ENCODE measurements at places on chromosomes 11 and 22. TPM values are rescaled to one million over a fixed set of nuclear protein-coding genes. Genes with fewer than 3 reads are reported as not detected.

GRCh38 chr22:46602025-46602424 lies 18.2 kb upstream of the GRAMD4 start:
- H3K4me1 ChIP-seq = peaks cover 2% of the 10 kb centered on the region
- DNase-seq = no peak
- H3K4me3 ChIP-seq = no peak overlapping the region

- DNase-seq = no peak
- H3K27me3 ChIP-seq = no peaks in the 10 kb centered on the region
- peaks cover 4% of the 10 kb centered on the region for H3K36me3 ChIP-seq
- H3K4me3 ChIP-seq = no peak overlapping the region
- H3K27ac ChIP-seq = no peak overlapping the region
Measured at GRCh38 chr11:8097062-8097461, 16.1 kb downstream of the TUB start.

- H3K4me1 ChIP-seq = peaks cover 12% of the 10 kb centered on the region
- no peaks in the 10 kb centered on the region for H3K27me3 ChIP-seq
- H3K36me3 ChIP-seq = no peaks in the 10 kb centered on the region
- DNase-seq = no peak
- H3K4me3 ChIP-seq = no peak overlapping the region
Measured at GRCh38 chr11:116928102-116928777, 90.8 kb upstream of the APOA1 start.

DNA sequence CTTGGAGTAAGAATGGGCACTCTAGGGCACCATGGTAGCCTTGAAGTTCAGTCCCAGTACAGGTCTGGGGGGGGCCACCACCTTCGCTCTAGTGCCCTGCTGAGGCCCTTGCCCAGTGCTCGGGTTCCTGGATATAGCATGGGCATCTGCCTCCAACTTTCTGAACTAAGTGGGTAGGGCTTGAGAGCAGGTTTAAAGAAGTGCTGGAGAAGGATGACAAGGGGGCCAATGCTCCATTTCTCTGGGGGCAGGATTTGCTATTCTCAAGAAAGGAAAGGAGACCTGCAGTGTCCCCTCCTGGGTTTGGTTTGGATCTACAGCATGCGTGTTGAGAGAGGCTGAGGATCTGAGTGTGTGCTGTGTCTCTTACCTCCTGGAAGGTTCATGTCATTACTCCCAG lies 82.2 kb upstream of the SUSD2 start:
- H3K27ac ChIP-seq = no peak overlapping the region
- H3K36me3 ChIP-seq = peaks cover 28% of the 10 kb centered on the region
- H3K27me3 ChIP-seq = no peaks in the 10 kb centered on the region
- no peaks in the 10 kb centered on the region for H3K4me1 ChIP-seq

GRCh38 chr11:101498891-101499290 lies 84.9 kb downstream of the TRPC6 start:
- no peak overlapping the region for H3K27ac ChIP-seq
- H3K4me1 ChIP-seq = no peaks in the 10 kb centered on the region
- H3K27me3 ChIP-seq = no peaks in the 10 kb centered on the region
- DNase-seq = no peak
- no peaks in the 10 kb centered on the region for H3K36me3 ChIP-seq

DNA sequence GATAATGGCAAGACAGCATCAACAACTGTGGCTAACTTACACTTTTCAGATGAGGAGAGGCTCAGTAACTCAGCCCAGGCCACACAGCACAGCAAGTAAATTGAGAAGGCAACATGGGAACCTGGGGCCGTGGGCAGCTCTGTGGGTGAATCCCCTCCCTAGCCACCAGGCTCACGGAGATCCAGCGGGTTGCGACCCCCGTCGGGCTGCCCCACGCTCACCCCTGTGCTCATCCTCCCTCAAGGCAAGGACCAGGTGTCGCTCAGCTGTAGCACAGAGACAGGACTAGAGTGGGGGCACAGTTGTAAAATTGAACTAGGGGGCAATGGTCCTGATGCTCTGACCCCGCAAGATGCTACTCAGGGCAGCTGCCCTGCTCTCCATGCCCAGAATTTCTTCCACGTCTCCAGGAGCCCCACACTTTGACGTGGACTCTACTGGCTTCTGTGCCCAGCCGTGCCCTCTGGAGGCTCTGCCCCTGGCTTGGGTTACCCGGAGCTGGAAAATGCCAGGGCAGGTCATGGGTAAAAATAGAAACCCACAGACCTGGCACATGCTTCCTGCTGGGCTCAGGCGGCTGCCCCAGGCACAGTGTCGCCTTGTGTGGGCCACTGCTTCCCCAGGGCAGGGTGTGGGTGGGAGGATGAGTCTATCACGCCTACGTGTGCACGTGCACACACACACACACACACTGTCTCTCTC lies 9.0 kb downstream of the TUBA8 start:
- H3K4me3 ChIP-seq = no peak overlapping the region
- DNase-seq = no peak
- H3K27me3 ChIP-seq = no peaks in the 10 kb centered on the region
- H3K4me1 ChIP-seq = no peaks in the 10 kb centered on the region
- no peak overlapping the region for H3K27ac ChIP-seq
- H3K36me3 ChIP-seq = no peaks in the 10 kb centered on the region

The CCDC188 gene
- 2.8 TPM for total RNA-seq

The CALCA gene
- total RNA-seq = not detected

The ZNRF3 gene
- 24.4 TPM for total RNA-seq

The UPK3A gene
- not detected for total RNA-seq
